Activated CD8-positive, alpha-beta memory T cell treated with anti-CD3 and anti-CD28 coated beads for 1 hour (primary cell): ENCODE measurements at places on chromosomes 5 and 9.

- no peak for DNase-seq
These were observed 2.0 kb downstream of the AK3 start for GRCh38 chr9:4738866-4739586.

GRCh38 chr5:67404256-67405100, 207.9 kb upstream of the CD180 start:
- DNase-seq = no peak

DNA sequence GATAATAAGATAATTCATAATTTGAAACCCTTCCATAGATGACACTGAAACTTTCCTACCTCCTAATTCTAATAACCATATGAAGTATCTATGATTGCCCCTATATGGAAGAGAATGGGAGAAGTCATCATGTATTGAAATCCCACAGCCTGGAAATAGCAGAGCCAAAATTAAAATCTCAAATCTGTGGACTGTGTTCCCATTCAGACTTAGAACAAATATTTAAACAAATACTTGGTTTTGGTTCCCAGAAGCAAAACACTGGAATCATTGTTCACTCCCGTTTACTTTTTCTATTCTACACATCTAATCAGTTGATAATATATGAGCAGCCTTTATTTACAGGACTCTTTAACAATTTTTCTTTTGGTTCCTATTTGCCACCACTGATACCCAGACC, 92.6 kb upstream of the PTPRD start:
- no peak for DNase-seq

- DNase-seq = no peak
These were observed 72.0 kb upstream of the DAP start for GRCh38 chr5:10832987-10833386.

- DNase-seq = no peak
These were observed 360.6 kb downstream of the PTPRD start for GRCh38 chr9:10252174-10252573.

- DNase-seq = no peak
These were observed 365.8 kb upstream of the ZNF608 start for GRCh38 chr5:125112196-125112595.
